Upper lobe of left lung (tissue), 6 donors: ENCODE measurements at places on chromosomes 2 and 18. TPM values are rescaled to one million over a fixed set of nuclear protein-coding genes. Genes with fewer than 3 reads are reported as not detected.

Gene SPDYA
- 1.4 TPM for total RNA-seq

Gene IGFBP2
- total RNA-seq, result 16.8 TPM

Gene ANKRD30B
- not detected for total RNA-seq

Gene ANKRD29
- 124 TPM for total RNA-seq

Gene GALNT5
- total RNA-seq, result 33.9 TPM

Gene IL1R1
- 122 TPM for total RNA-seq

Gene REG1A
- total RNA-seq, result not detected

Gene SLC38A11
- not detected for total RNA-seq

DNA sequence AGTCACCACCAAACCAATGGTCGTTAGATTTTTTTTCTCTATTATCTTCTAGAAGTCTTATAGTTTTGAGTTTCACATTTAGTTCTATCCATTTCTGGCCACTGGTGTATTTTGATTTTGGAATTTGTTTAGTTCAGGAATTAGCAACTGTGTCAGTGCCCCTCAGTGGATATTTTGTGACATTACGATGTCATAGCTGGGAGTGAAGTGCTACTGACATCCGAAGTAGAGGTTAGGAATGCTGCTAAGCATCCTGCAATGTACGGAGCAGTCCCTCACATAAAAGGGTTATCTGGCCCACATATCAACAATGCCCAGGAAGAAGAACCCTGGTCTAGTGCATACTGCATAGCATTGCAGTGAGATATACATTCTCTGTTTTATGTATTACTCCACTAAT, 157.4 kb upstream of the RGPD4 start:
- no peak overlapping the region for H3K4me3 ChIP-seq
- H3K27ac ChIP-seq, result no peak overlapping the region
- no peaks in the 10 kb centered on the region for H3K36me3 ChIP-seq
- no peak for DNase-seq
- no peaks in the 10 kb centered on the region for H3K4me1 ChIP-seq
- no peaks in the 10 kb centered on the region for H3K27me3 ChIP-seq

GRCh38 chr18:57561728-57562423, 24.6 kb downstream of the FECH start:
- H3K4me3 ChIP-seq, result no peak overlapping the region
- no peak overlapping the region for H3K27ac ChIP-seq
- no peak for DNase-seq
- H3K27me3 ChIP-seq, result no peaks in the 10 kb centered on the region
- H3K4me1 ChIP-seq, result no peaks in the 10 kb centered on the region

GRCh38 chr2:151060287-151060686, 201.4 kb downstream of the RBM43 start:
- no peak overlapping the region for H3K4me3 ChIP-seq
- no peak overlapping the region for H3K27ac ChIP-seq
- no peaks in the 10 kb centered on the region for H3K4me1 ChIP-seq
- no peaks in the 10 kb centered on the region for H3K36me3 ChIP-seq
- H3K27me3 ChIP-seq, result no peaks in the 10 kb centered on the region

DNA sequence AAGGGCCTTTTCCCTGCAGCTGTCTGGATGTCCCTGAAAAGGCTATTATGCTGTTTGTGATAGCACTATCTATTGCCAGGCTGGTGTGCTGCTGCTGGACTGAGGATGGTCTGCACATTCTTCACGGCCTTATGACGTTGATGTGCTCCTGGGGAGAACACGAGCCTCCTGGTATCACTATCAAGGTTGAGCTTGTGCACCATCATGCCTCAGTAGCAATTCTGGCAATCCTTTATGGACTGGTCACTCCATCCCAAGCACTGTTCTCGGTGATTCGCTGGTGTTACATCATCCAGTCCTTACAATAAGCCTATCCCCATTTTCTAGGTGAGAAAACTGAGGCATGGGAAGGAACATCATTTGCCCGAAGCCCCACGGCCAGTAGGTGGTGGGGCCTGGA, 18.2 kb upstream of the CCBE1 start:
- no peak overlapping the region for H3K4me3 ChIP-seq
- no peaks in the 10 kb centered on the region for H3K27me3 ChIP-seq
- H3K4me1 ChIP-seq, result no peaks in the 10 kb centered on the region
- no peak for DNase-seq

- no peaks in the 10 kb centered on the region for H3K36me3 ChIP-seq
- DNase-seq, result no peak
- no peak overlapping the region for H3K27ac ChIP-seq
- H3K4me1 ChIP-seq, result no peaks in the 10 kb centered on the region
- H3K4me3 ChIP-seq, result no peak overlapping the region
These were observed 2009.3 kb upstream of the CELF4 start for GRCh38 chr18:39574897-39575296.

DNA sequence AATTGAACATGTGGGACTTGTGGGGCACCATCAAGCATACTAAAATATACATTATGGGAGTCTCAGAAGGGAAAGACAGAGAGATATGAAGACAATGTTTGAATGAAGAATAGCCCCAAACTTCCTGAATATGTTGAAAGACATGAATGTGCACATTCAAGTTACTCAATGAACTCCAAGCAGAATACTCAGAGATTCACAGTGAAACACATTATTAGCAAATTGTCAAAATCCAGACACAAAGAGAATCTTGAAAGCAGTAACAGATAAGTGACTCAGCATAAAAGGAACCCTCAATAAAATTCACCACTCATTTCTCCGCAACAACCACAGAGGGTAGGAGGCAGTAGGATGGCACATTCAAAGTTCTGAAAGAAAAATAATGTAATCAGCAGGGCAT, 8.8 kb downstream of the C2orf92 start:
- no peak overlapping the region for H3K4me3 ChIP-seq
- no peak overlapping the region for H3K27ac ChIP-seq
- no peaks in the 10 kb centered on the region for H3K36me3 ChIP-seq

DNA sequence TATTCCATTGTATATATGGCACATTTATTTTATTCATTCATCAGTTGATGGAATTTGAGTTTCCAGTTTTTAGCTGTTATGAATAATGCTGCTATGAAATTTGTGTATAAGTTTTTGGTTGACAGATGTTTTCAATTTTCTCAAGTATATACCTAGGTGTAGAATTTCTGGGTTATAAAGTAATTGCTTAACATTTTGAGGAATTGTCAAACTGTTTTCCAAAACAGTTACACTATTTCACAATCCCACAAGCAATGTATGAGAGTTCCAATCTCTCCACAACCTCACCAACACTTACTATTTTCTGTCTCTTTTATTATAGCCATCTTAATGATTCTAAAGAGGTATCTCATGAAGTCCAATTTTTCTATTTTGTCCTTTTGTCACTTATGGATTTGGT, 12.5 kb upstream of the WDSUB1 start:
- no peaks in the 10 kb centered on the region for H3K4me1 ChIP-seq
- DNase-seq, result no peak
- no peak overlapping the region for H3K27ac ChIP-seq
- no peaks in the 10 kb centered on the region for H3K36me3 ChIP-seq
- H3K27me3 ChIP-seq, result no peaks in the 10 kb centered on the region
- H3K4me3 ChIP-seq, result no peak overlapping the region

GRCh38 chr2:9274701-9275343, 68.2 kb downstream of the ASAP2 start:
- H3K36me3 ChIP-seq, result no peaks in the 10 kb centered on the region
- H3K4me3 ChIP-seq, result no peak overlapping the region
- H3K4me1 ChIP-seq, result peaks cover 16% of the 10 kb centered on the region
- no peak overlapping the region for H3K27ac ChIP-seq

GRCh38 chr2:47617523-47618271, 165.2 kb upstream of the MSH6 start:
- no peaks in the 10 kb centered on the region for H3K4me1 ChIP-seq
- no peaks in the 10 kb centered on the region for H3K27me3 ChIP-seq
- no peak overlapping the region for H3K4me3 ChIP-seq
- no peaks in the 10 kb centered on the region for H3K36me3 ChIP-seq

- peaks cover 23% of the 10 kb centered on the region for H3K36me3 ChIP-seq
- H3K4me3 ChIP-seq, result no peak overlapping the region
- H3K27ac ChIP-seq, result no peak overlapping the region
- DNase-seq, result no peak
- no peaks in the 10 kb centered on the region for H3K4me1 ChIP-seq
These were observed 85.3 kb upstream of the TWSG1 start for GRCh38 chr18:9249254-9249653.

- H3K27me3 ChIP-seq, result no peaks in the 10 kb centered on the region
- no peak overlapping the region for H3K4me3 ChIP-seq
- H3K27ac ChIP-seq, result no peak overlapping the region
- no peaks in the 10 kb centered on the region for H3K36me3 ChIP-seq
- DNase-seq, result no peak
- no peaks in the 10 kb centered on the region for H3K4me1 ChIP-seq
These were observed 31.3 kb upstream of the PTPN4 start for GRCh38 chr2:119728421-119728820.

- H3K27ac ChIP-seq, result peak overlapping the region; percentile 68
- H3K36me3 ChIP-seq, result no peaks in the 10 kb centered on the region
- peak overlapping the region; percentile 51 for H3K4me3 ChIP-seq
- H3K4me1 ChIP-seq, result peaks cover 11% of the 10 kb centered on the region
- no peaks in the 10 kb centered on the region for H3K27me3 ChIP-seq
- DNase-seq, result no peak
These were observed 110.0 kb downstream of the TCF4 start for GRCh38 chr18:55477860-55478581.

DNA sequence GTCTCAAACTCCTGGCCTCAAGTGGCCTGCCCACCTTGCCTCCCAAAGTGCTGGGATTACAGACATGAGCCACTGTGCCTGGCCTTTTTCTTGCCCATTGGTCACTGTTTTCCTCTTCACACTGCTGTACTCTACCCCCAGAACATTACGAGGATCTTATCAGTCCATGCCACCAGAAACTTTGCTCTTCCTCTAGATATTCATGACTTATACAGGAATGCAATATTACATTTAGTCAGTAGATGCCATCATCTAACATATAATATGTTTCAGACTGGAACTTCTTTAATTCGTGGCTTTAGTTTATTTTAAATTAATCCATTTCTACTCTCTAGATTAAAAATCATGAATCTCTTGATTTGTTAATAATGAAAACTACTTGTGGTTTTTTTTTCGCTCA, 135.5 kb downstream of the COMMD1 start:
- no peak overlapping the region for H3K27ac ChIP-seq
- no peak overlapping the region for H3K4me3 ChIP-seq
- no peaks in the 10 kb centered on the region for H3K36me3 ChIP-seq
- H3K27me3 ChIP-seq, result no peaks in the 10 kb centered on the region
